ENCODE measurements at places on chromosomes 6 and 20.

GRCh38 chr6:30821862-30822784 lies 62.2 kb upstream of the DDR1 start:
- no peak for DNase-seq

GRCh38 chr20:13296070-13296469 lies 75.0 kb downstream of the ISM1 start:
- no peak for DNase-seq

DNA sequence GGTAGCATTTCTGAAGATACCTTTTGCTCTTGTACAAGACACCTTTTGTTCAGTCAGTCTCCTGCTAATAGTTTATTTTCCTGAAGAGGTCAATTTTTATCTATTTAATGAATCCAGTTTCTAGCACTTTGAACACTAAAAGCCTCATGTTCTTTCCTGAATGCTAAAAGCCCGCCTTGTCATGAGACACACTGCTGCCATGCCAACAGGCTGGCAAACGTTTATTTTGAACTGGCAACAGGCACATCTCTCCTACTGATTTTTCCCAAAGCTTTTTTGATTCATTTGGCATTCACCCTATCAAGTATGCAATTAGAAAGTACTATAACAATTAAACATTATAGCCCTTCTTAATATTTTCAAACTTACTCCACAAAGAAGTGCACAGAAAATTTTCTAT lies 421.2 kb upstream of the EYS start:
- no peak for DNase-seq

- no peak for DNase-seq
Observed at GRCh38 chr6:37583261-37583660, 83.6 kb upstream of the CCDC167 start.

DNA sequence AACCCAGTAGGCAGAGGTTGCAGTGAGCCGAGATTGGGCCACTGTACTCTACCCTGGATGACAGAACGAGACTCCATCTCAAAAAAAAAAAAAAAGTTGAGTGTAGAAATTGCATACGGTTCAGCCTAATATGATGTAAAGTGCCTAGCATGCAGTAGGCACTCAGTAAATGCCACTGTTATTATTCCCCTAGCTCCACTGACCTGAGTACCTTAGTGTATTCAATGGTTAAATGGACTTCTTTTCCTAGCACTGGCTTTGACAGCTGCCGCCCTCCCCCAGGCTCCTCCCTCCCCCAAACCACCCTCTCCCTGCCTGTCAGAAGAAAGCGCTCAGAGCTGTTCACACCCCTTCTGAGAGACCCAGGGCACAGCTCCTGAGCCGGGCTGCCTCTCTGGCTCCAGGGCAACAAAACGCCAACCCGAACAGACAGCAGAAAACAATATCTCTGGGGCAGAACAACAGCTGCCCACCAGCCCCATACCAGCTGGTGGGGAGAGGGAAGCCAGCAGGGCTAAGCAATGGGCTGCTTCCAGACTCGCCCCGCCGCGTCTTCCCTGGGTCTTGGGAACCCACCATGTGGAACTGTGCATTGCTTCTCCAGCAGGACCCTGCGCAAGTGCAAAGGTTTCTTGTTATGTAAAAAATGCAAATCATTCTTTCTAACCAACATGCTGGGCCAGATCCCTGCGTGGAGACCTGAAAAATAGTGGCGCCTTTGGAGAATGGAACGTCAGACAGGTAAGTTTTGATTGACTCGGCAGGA lies 4.5 kb downstream of the CPNE5 start:
- DNase-seq: no peak

DNA sequence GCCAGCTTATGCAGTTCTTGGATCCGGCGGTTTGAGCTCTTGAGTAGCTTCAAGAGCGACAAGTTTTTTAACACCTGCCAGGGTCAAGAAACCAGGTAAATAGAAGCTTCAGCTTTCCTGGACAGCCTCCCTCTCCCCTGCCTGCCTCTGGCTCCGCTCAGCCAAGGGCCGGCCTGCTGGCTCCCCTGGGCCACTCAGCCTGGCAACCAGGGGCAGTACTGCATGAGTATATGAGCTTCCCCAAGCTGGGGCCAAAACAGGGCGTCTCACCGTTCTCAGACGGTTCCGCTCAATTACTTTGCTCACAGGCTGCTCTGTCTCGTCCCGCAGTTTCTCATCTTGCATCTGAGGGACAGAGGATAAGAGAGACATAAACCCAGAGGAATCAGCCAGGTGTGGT lies 856 bp downstream of the TP53TG5 start:
- no peak for DNase-seq

DNA sequence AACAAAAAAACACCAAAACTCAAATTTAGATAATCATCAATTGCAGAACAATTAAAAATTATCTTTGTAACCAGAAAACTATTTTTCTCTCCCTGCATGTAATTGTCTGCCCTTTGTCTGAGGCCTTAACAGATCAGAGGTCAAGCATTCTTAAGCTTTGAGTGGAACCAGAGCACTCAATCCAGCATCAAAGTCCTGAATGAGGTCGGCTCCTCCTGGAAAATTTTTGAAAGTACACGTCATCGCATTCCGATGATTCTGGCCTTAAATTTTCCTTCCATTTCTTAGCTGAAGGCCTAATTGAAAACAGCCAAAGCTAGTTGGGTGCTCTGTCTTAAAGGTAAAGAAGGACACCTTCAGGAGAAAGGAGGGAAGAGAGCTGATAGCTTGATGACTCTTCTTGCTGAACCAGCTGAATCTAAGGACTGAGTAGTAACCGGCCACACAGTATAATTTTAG lies 510.2 kb upstream of the SULF2 start:
- DNase-seq: peak; percentile 80

DNA sequence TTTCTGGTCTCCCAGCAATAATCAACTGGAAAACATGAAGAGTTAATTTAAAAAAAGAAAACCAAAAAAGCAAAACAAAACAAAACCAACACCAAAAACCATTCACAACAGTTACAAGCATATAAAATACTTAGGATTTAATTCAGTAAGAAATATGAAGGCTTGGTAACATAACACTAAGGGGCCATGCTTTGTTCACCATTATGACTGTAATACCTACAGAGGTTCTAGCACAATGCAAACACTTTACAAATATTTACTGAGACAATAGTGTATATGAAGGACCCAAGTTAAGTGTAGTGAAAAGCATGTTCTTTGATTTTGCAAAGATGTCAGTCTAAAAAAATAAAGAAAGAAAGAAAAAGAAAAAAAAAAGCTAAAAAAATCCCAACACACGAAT lies 109.8 kb upstream of the EMILIN3 start:
- no peak for DNase-seq

GRCh38 chr20:7637184-7637583 lies 303.1 kb downstream of the HAO1 start:
- DNase-seq: no peak

GRCh38 chr20:36173451-36173933 lies 19.0 kb downstream of the EPB41L1 start:
- DNase-seq: no peak

GRCh38 chr6:40809627-40810026 lies 222.5 kb upstream of the LRFN2 start:
- DNase-seq: no peak

- no peak for DNase-seq
Observed at GRCh38 chr20:31587545-31588389, 17.3 kb upstream of the ID1 start.

DNA sequence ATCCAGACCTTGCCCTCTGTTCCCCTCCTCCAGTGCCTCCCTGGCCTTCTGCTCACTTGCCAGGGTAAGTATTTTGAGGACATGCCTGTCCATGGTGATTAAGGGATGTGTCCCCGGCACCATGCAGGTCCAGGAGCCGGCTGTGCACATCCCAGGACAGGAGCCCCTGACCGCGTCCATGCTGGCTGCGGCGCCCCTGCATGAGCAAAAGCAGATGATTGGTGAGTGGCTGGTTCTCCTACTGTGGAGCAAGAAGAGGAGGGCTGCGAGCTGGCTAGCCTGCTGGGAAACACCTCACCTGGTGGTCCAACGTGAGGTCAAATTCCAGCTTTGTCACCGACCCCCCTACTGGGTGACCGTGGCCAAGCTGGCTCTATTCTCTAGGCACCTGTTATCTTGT lies 23.7 kb downstream of the TOMM34 start:
- DNase-seq: no peak

DNA sequence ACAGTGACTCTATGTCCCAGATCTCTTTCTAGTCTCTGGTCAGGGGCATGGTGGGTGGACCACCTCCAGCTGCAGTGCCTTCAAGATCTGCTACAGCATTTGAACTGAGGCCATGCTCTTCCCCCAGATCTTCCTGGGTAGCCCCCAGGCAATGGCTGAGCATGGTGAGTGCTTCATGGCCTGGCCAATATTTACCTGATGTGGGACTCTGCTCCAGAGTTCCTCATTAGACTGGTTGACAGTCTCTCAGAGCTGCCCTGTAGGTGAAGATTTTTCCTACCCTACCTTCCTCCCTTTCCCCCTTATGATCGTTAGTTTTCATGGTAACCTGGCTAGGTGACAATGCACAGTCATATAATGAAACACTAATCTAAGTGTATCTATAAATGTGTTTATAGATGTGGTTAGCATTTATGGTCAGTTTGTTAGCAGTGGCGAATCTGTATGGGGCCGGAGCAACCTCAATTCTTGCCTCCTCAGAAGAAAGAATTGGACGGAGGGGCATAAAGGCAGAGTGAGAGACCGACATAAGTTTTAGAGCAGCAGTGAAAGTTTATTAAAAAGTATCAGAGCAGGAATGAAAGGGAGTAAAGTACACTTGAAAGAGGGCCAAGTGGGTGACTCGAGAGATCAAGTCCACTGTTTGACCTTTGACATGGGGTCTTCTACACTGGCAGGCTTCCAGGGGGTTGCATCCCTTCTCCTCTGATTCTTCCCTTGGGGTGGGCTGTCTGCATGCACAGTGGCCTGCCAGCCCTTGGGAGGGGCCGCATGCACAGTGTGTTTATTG lies 256.3 kb downstream of the CD83 start:
- DNase-seq: no peak

DNA sequence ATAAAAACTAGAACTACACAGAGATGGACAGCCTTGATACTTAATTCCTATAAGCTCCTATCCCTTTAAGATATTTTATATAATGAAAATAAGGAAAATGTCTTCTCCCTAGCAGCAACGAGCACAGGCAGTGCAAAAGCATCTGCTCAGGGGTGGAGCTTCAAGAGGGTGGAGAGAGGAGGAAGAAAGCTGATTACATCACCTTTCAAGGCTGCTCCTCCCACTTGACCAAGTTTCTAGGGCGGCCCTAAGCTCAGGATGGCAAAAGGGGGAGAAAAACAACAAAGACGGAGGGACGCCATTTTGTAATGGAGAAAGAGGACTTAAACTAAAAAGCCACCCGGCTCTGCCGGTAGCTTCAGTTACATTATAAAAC lies 2.2 kb downstream of the PPP1R10 start:
- peak; percentile 95 for DNase-seq

GRCh38 chr6:157677235-157677634 lies 145.8 kb upstream of the SNX9 start:
- DNase-seq: no peak

DNA sequence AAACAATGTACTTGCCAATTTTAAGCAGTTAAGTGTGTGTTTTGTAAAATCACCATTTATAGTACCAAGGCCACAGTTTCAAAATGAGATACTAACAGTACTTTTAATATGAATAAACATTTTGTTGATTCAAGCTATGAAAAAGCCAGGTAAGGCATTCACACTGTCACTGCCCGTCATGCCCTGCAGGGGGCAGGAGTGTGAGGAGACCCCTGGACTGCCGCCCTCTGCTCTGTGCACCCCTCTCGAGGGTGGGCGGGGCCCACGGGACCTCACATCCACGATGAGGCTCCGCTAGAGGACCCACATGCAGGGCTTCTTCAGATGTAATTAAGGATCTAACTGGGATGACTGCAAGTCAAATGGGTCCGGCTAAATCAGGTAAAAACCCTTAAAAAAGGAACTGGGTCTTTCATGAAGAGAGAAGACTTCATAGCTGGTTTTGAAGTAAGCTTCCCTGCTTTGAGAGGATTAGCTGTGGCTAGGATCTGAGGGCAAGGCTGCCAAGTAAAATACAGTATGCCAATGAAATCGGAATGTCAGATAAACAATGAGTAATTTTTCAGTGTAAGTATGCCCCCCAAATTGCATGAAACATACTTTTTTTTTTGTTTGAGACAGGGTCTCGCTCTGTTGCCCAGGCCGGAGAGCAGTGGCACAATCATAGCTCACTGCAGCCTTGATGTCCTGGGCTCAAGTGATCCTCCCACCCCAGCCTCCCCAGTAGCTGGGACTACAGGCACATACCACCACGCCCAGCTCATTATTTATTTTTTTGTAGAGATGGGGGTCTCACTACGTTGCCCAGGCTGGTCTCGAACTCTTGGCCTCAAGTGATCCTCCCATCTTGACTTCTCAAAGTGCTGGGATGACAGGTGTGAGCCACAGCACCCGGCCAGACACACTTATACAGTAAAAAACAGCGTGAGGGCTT lies 18.7 kb downstream of the DIDO1 start:
- no peak for DNase-seq

DNA sequence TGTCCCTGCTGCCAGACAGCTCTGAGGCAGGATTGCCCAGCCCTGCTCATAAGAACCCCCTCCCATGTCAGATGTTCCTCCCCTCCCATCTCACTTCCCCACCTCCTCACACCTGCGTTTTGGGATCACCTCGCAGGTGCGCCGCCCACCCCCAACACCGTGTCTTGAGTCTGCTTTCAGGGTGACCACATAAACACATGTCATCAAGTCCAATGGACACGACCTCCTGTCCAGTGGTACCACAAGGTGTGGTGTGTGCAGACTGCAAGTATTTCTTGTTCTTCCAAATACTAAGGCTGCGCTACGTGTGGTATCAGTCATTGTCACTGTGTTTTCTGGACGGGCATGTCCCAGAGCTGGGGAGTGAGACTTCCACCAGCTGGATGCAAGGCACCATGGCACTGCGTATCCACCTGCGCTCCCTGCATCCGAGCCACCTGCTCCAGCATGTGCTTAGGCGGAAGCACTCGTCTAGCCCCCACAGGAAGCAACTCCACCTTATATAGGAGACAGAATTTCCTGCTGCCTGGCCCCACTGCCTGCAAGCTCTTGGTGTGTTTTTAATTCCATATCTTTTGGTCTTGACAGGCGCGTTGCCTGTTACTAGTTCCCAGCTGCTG lies 119.7 kb upstream of the NXT1 start:
- no peak for DNase-seq

GRCh38 chr6:170043150-170043819 lies 247.6 kb downstream of the DLL1 start:
- no peak for DNase-seq

All from AG09319 (cell line).